ENCODE measurements at places on chromosomes 6 and 20.

DNA sequence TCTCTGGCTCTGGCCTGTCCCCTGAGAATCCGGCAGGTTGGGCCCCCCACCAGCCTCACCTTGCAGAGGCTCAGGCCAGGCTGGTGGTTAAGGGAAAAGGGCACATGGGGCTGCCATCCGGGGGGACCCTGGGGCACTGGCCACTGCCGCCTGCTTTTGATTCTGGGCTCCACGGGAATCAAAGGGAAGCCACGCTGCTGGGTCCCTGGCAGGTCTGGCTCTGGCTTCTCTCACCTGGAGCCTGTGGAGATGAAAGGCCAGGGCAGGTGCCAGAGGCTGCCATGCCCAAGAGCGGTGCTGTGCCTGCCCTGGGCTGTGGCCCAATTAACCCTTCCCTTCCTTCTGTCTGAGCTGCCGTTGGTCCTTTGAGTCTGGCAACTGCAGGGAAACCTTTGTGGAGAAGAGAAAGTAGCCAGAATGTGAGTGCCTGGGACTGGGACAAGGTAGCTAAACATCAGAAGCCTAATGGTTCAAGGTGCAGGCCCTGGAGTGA is 9.4 kb upstream of the CDH22 start:
- DNase-seq = no peak

GRCh38 chr6:143701349-143702234 is 23.8 kb downstream of the PHACTR2 start:
- DNase-seq = peak; percentile 58

GRCh38 chr20:43863821-43864544 is 50.7 kb upstream of the TOX2 start:
- DNase-seq = no peak

DNA sequence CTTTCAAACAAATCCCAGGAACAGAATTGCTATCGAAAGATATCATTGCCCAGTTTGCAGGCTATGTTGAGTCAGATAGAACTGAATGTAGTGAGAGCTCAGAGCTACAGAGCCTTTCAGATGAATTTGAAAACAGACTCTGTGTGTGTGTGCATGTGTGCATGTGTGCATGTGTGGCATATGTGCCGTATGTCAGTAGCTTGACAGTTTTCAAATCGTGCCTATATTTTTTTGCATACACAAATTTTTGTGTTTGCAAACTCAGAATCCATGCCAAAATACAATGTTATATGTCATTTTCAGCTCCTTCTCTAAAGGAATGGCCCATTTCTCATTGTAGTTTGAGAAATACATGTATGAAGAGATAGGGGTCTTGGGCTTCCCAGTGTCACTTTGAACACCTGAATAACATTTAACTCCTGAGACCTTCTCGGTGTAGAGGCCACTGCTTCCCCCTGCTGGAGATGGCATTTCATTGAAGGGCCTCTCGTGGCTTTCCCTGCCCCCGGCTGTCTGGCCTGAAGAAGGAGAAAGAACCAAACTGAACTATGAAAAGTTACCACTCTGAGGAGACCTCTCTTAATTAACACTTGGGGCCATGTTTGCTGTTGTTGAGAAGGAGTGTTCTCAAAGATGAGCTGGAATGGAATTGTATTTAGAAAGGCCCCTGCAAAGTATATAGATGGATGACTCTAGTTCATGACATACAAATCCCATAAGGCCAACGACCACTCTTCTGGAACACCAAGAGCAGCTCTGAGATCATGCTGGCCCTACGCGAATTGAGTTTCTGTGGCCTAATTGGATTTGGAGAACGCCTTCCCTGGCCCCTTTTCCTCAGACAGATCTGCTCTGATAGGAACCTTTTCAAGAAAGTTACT is 58.7 kb downstream of the VAPB start:
- no peak for DNase-seq

- DNase-seq = no peak
Observed at GRCh38 chr6:147177286-147177685, 26.9 kb upstream of the STXBP5 start.

GRCh38 chr6:167671977-167672687 is 154.6 kb upstream of the AFDN start:
- DNase-seq = no peak

GRCh38 chr20:58854638-58855471 is 2.3 kb downstream of the GNAS start:
- DNase-seq = no peak

DNA sequence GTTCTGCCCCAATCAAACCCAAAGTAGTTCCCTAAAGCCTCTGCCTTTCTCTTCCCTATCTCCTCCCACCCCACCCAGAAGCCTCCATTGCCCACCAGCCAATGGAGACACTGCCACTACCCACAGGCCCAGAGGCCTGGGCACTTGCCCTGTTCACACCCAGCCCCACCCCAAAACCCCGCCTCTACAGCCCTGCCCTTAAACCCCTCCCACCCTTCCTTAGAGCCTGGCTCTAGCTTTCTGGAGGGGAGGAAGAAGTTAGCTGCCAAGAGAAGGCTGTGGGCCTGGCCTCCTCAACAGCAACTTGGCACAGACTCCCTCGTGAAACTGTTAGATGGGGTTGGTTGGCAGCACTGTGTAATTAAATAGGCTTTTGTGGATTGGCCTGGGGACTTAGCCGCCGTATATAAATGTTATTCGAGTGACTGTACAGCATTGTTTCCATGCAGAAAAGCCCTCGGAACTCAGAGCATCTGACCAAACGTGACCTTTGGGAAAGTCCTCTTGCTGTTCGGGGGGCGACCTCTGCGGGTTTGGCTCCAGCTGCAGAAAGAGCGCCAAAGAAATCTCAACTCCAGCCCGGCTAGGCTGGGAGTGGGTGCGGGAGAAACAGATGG is 31.4 kb downstream of the COL11A2 start:
- no peak for DNase-seq

DNA sequence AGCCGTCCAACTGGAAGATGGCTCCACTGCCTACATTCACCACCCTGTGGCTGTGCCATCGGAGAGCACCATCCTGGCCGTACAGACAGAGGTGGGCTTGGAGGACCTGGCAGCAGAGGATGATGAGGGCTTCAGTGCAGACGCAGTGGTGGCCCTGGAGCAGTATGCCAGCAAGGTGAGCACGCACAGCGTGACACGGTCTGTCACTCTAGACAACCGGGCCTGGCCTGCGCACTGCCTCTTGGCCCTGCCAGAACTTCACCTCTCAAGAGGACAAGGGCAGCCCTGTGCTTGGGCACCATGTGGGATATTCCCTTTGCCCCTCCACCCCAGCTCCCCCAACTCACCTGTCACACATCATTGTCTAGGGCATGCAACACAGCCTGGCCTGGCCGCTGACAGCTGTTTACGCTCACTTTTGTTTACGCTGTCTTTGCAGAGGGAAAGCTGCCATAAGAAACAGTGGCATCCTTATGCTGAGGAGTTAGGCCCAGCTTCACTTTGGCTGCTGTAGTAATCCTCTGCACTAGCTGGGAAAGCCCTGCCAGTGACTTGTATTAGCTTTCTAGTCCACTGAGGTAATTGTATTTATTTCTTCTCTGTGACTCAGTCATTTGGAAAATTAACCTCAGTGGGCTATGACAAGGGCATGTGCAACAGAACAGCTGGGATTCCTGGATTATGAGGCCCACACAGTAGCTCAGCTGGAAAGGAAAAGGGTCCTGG is 9.8 kb upstream of the DEF6 start:
- no peak for DNase-seq

DNA sequence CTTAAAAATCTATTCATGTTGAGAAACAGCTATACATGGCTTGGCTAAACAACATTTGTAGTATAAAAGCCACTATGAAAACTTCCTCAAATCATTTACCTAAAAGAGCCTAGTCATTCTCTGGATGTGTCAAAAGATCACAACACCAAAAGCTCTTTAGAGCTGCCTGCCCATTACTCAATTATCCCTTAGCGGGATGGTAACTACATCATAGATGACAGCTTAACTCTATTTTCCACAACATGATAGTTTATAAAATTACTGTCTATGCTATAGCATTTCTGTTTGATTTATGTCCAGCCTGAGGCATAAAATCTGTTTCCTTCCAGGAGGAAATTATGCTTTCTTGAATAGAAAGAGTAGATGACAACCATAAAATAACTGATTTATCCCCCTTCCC is 777.6 kb upstream of the HS3ST5 start:
- DNase-seq = no peak

DNA sequence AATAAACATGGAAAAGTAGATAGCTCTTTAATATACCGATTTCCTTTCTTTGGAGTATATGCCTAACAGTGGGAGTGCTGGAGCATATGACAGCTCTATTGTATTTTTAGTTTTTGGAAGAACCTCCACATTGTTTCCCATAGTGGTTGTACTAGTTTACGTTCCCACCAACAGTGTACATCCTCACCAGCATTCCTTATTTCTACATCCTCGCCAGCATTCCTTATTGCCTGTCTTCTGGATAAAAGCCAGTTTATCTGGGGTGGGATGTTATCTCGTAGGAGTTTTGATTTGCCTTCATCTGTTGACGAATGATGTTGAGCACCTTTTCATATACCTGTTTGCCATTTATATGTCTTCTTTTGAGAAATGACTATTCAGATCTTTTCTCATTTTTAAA is 2.6 kb downstream of the MICA start:
- no peak for DNase-seq

- no peak for DNase-seq
Observed at GRCh38 chr20:51042657-51043247, 19.8 kb upstream of the KCNG1 start.

DNA sequence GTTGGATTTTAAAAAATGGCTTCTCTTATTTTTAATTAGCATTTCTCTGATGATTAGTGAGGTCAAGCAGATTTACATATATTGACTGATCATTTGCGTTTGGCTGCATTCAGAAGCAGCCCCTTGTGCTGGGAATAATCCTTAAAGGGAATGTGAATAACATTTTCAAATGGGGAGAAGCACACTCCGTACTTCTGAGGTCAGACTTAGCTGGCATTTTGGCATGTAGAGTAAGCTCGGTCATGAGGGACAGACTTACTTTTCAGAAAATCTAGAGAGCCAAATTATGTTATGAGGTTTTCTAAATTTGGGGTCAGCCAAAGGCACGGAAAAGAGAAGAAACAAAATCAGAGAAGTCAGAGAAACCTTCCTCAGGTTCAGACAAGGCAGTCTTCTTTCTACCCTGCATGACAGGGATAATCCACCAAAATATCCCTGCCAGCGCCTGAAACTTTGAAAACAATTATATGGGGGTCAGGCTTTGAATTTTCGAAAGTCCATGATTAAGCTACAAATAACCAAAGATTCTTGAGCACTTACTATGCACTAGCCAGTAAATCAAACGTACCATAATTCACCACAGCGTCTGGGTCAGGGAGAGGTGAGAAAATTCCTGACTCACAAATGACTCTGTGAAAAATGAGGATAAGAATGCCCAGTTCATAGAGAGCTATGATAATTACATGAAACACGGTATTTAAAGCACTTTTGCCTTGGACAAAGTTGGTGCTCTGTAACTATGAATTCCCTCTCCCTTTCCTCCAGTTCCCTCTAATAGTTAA is 44.9 kb downstream of the ADAT2 start:
- no peak for DNase-seq

DNA sequence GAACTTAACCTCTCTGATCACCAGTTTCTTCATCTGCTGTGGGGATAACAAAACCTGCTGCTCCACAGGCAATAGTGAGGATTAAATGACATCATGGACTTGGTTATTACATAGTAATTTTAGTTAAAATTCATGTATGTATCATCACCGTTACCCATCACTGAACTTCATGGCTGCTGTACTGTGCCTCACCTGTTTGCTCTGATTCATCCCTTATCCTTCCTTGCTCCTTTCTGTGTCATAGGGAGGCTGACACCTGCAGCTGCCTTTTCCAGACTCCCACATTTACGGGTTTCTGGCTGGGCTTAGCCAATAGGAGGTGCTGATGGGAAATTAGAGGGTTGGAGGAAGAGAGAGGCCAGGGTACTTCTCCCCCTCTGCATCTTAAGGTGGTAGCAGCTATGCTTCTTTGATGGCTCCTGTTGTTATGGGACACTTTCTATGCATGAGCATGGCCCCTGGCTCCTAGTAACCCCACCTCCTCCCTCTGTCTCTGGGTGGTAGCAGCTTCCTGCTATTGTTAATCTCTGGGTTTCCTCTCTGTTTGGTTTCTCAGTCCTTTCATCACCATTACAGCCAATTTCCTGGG is 332.1 kb downstream of the DHX35 start:
- DNase-seq = no peak

- no peak for DNase-seq
Observed at GRCh38 chr6:3139090-3139903, 18.0 kb downstream of the TUBB2A start.

- DNase-seq = no peak
Observed at GRCh38 chr6:137819740-137820139, 47.3 kb upstream of the TNFAIP3 start.

GRCh38 chr6:49097116-49097515 is 365.9 kb downstream of the MMUT start:
- no peak for DNase-seq

DNA sequence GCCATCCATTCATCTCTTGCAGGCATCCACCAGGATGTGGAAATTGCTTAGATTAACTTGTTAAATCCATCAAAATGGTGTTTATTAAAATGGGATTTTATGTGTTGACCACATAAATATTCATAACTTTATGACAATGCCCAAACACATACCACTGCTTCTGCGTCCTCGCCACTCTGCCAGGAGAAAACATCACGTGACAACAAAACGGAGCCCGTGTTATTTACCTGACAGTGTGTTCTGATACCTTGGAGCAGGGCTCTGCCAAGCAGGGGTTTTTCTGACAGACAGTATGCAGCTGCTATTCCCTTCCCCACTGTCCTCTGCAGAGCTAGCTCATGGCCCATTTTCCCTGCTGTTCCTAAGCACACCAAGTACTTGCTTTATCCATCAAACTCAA is 279.5 kb upstream of the CHD6 start:
- DNase-seq = no peak

DNA sequence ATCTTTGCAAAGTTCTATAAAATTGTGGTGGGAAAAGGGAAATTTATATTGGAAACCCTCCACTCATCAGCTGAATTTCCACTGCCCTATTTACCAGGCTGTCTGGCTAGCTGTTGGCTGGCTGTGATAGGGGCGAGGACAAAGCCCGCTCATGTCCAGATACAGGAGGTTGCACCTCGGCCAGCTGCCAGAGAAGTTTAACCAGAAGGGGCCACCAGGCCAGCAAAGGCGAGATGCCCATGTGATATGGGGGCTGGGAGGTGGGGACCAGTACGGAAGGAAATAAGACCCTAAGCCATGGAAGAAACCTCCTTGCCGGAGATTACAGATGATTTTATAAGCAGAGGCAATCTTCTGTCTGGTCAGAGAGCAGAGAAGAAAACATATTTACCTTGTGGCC is 143.8 kb downstream of the FNDC1 start:
- no peak for DNase-seq

GRCh38 chr6:48184648-48185047 is 73.7 kb upstream of the PTCHD4 start:
- DNase-seq = no peak

- no peak for DNase-seq
Observed at GRCh38 chr6:75124983-75125382, 80.9 kb downstream of the COL12A1 start.

GRCh38 chr6:16130437-16130891 is 1.6 kb downstream of the MYLIP start:
- DNase-seq = peak; percentile 41
